ENCODE measurements at places on chromosomes 11 and 22. TPM values are rescaled to one million over a fixed set of nuclear protein-coding genes. Genes with fewer than 3 reads are reported as not detected.

CARNS1 gene
- polyA plus RNA-seq: 4.4 TPM

IRAG1 gene
- 12.0 TPM for polyA plus RNA-seq

ANO9 gene
- polyA plus RNA-seq: 10.6 TPM

C11orf52 gene
- polyA plus RNA-seq: 10.0 TPM

A4GALT gene
- polyA plus RNA-seq: 16.8 TPM

RTN4RL2 gene
- 2.5 TPM for polyA plus RNA-seq

SLC5A1 gene
- polyA plus RNA-seq: 0.70 TPM

CASP12 gene
- polyA plus RNA-seq: 0.65 TPM

SCGB1A1 gene
- polyA plus RNA-seq: not detected

TMA7B gene
- 0.10 TPM for polyA plus RNA-seq

SHANK2 gene
- polyA plus RNA-seq: 34.8 TPM

APOBEC3H gene
- 0.23 TPM for polyA plus RNA-seq

PKP3 gene
- polyA plus RNA-seq: 6.6 TPM

UBQLNL gene
- 1.4 TPM for polyA plus RNA-seq

KCNQ1 gene
- polyA plus RNA-seq: 9.1 TPM

ASPHD2 gene
- 4.4 TPM for polyA plus RNA-seq

Data from left kidney (tissue), 8 donors.